ENCODE measurements at places on chromosomes 5 and 9. TPM values are rescaled to one million over a fixed set of nuclear protein-coding genes. Genes with fewer than 3 reads are reported as not detected.

Gene DCTN4
- total RNA-seq: 99.5 TPM

Gene EQTN
- 0.73 TPM for total RNA-seq

Gene OLFML2A
- 11.4 TPM for total RNA-seq

Gene PCDHB15
- 4.2 TPM for total RNA-seq

Gene ERCC6L2
- 69.9 TPM for total RNA-seq

Gene PCDHGA3
- 4.3 TPM for total RNA-seq

Gene BDP1
- 41.6 TPM for total RNA-seq

Gene F12
- total RNA-seq: 0.64 TPM

Gene RASGRF2
- total RNA-seq: 15.7 TPM

Gene ZMYND19
- total RNA-seq: 9.4 TPM

DNA sequence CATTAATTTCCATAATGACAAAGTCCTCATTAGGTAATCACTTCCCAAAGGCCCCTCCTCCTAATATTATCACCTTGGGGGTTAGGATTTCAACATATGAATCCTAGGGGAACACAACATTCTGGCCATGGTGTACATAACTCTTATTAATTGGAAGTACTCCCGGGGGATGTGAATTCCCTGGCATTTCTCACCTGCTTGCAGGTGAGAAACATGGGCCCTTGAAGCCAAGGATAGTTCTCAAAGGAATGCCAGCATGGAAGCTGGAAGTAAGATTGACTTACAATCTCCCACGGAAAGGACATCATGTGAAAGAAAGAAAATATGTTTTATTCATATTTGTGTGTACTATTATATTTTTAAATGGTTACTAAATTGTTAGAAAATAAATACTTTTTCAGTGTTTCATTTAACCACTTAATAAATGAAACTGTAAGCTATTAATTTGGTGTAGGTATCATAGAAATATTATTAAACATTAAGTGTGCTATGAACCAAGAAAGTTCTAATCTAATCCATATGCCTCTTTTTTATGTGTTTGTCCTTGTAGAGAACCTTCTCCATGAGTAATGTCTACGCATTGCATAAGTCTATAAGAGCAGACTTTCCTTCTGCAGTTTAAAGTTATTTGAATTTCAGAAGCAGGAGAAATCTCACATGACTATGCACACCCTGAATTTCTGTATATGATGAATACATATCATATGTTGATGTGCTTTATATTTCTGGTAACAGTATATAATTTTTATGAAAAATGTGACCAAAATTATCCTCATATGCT lies 59.4 kb downstream of the ANXA1 start:
- H3K36me3 ChIP-seq: no peaks in the 10 kb centered on the region
- H3K4me1 ChIP-seq: no peaks in the 10 kb centered on the region
- no peak overlapping the region for H3K27ac ChIP-seq
- DNase-seq: no peak
- no peaks in the 10 kb centered on the region for H3K27me3 ChIP-seq
- no peak overlapping the region for H3K4me3 ChIP-seq

- no peaks in the 10 kb centered on the region for H3K4me1 ChIP-seq
- no peak overlapping the region for H3K27ac ChIP-seq
- H3K27me3 ChIP-seq: no peaks in the 10 kb centered on the region
- H3K4me3 ChIP-seq: no peak overlapping the region
Observed at GRCh38 chr5:1464096-1464446, 18.8 kb upstream of the SLC6A3 start.

- no peak for DNase-seq
- H3K36me3 ChIP-seq: peaks cover 4% of the 10 kb centered on the region
- H3K27ac ChIP-seq: no peak overlapping the region
- no peaks in the 10 kb centered on the region for H3K4me1 ChIP-seq
- H3K4me3 ChIP-seq: no peak overlapping the region
Observed at GRCh38 chr5:160036243-160036642, 27.3 kb downstream of the TTC1 start.

DNA sequence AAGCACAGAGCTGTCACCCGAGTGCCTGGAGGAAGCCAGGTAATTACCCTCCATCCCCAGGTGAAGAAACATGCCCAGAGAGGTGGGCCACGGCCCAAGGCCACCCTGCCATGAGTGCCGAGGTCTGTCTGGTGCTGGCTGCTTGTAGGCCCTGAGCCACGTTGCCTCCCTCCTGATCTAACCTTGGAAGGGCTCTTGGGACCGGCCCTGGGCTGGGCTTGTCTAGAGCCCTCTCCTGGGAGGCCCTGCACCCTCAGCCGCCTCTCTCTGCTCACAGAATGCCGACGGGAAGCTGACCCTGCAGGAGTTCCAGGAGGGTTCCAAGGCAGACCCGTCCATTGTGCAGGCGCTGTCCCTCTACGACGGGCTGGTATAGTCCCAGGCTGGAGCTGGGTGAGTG lies 39.4 kb upstream of the HMCN2 start:
- H3K36me3 ChIP-seq: no peaks in the 10 kb centered on the region
- no peaks in the 10 kb centered on the region for H3K4me1 ChIP-seq
- no peak overlapping the region for H3K27ac ChIP-seq
- no peaks in the 10 kb centered on the region for H3K27me3 ChIP-seq
- no peak overlapping the region for H3K4me3 ChIP-seq
- DNase-seq: no peak

DNA sequence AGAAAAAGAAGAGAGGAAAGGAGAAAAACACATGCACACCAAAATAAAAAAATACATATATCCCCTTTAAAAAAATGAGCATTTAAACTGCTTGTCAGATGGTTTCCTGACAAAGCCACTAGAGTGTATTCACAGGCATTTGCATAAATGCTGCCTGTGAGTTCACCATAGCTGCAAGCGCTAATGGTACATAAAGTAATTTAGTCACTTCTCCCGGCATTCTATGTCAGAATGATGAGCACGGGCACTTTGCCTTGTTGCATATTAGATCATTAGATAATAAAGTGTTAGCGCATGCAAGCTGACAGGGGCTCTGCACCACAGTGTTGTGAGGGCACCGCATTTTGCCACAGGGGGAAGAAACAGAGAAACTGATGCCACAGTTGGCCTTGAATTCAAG lies 280.6 kb downstream of the EBF1 start:
- no peaks in the 10 kb centered on the region for H3K4me1 ChIP-seq
- H3K27ac ChIP-seq: no peak overlapping the region
- no peak overlapping the region for H3K4me3 ChIP-seq
- H3K27me3 ChIP-seq: no peaks in the 10 kb centered on the region
- H3K36me3 ChIP-seq: no peaks in the 10 kb centered on the region
- DNase-seq: no peak

GRCh38 chr9:72808446-72808768 lies 144.4 kb downstream of the ALDH1A1 start:
- H3K36me3 ChIP-seq: no peaks in the 10 kb centered on the region
- DNase-seq: no peak
- H3K4me1 ChIP-seq: no peaks in the 10 kb centered on the region
- no peak overlapping the region for H3K27ac ChIP-seq
- no peak overlapping the region for H3K4me3 ChIP-seq
- no peaks in the 10 kb centered on the region for H3K27me3 ChIP-seq

DNA sequence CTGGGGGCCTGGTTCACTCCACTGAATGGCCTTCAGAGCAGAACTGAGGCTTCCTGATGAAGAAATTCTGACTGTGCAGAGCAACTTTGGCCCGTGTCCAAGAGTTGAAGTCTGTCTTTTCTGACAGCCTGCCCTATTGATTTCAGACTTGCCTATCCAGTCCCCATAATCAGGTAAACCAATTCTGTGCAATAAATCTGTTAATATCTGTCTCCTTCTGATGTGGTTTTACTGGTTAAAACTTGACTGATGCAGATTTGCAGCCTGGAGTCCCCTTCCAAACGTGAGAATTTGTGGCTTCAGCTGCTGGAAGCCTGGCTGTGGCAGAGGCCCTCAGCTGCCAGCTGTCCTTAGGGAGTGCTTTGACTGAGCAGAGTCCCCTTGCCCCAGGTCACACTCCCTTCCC lies 283.9 kb upstream of the ANKRD55 start:
- no peak overlapping the region for H3K4me3 ChIP-seq
- no peaks in the 10 kb centered on the region for H3K4me1 ChIP-seq
- H3K27ac ChIP-seq: no peak overlapping the region
- no peak for DNase-seq

GRCh38 chr9:130912932-130913598 lies 16.5 kb upstream of the QRFP start:
- DNase-seq: no peak
- no peaks in the 10 kb centered on the region for H3K27me3 ChIP-seq
- peak overlapping the region; percentile 47 for H3K4me3 ChIP-seq
- H3K27ac ChIP-seq: no peak overlapping the region

- H3K4me3 ChIP-seq: no peak overlapping the region
- DNase-seq: no peak
- no peak overlapping the region for H3K27ac ChIP-seq
- no peaks in the 10 kb centered on the region for H3K27me3 ChIP-seq
Observed at GRCh38 chr5:157607371-157608161, 32.0 kb upstream of the ADAM19 start.

- no peak overlapping the region for H3K27ac ChIP-seq
- no peaks in the 10 kb centered on the region for H3K4me1 ChIP-seq
- H3K4me3 ChIP-seq: no peak overlapping the region
- no peaks in the 10 kb centered on the region for H3K36me3 ChIP-seq
Observed at GRCh38 chr5:112534611-112535255, 115.7 kb upstream of the EPB41L4A start.

DNA sequence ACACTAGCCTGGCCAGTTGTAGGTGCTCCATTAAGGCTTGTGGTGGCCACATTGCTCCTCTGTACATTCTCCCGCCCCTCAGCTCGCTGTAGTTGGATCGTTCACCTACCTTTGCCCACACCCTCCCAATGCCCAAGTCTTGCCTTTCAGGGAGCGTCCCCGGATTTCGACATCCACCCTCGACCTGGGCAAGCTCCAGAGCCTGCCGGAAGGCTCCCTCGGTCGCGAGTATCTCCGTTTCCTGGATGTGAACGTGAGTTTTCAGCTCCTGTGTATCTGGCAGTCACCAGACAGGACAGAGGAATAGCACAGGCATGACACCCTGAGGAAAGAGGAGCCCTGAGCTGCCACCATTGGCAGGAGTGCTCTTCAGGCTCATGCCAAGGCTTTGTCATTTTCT lies 3.0 kb downstream of the COQ4 start:
- no peak for DNase-seq
- H3K4me3 ChIP-seq: no peak overlapping the region
- no peaks in the 10 kb centered on the region for H3K27me3 ChIP-seq

GRCh38 chr5:34770486-34770885 lies 68.5 kb upstream of the TTC23L start:
- H3K4me3 ChIP-seq: no peak overlapping the region
- H3K27ac ChIP-seq: no peak overlapping the region
- no peak for DNase-seq
- H3K27me3 ChIP-seq: no peaks in the 10 kb centered on the region
- no peaks in the 10 kb centered on the region for H3K36me3 ChIP-seq
- no peaks in the 10 kb centered on the region for H3K4me1 ChIP-seq

GRCh38 chr5:140018096-140018481 lies 25.0 kb downstream of the NRG2 start:
- no peak overlapping the region for H3K4me3 ChIP-seq
- no peak overlapping the region for H3K27ac ChIP-seq
- no peaks in the 10 kb centered on the region for H3K36me3 ChIP-seq
- H3K4me1 ChIP-seq: no peaks in the 10 kb centered on the region

DNA sequence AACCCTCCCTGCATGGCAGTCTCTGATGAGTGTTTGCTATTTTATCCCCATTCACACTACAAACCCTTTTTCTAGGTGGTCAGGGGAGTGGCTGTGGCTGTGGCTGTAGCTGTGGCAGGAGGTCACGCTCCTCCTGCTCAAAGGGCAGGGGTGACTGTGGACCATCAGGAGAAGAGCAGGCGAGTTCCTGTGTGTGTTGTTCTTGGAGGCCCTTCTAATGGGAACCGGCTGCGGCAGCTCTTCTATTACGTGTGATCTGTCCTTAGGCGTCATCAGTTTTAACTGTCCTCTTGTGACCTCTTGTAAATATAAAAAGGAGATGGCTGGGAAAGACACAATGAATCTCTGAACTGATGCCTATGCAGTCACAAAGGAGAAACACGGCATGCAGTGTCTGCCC lies 65.1 kb downstream of the ANKH start:
- no peak overlapping the region for H3K4me3 ChIP-seq
- H3K27ac ChIP-seq: peak overlapping the region; percentile 34
- no peak for DNase-seq

- no peak overlapping the region for H3K4me3 ChIP-seq
- no peaks in the 10 kb centered on the region for H3K4me1 ChIP-seq
- no peaks in the 10 kb centered on the region for H3K36me3 ChIP-seq
- no peak for DNase-seq
Observed at GRCh38 chr5:53403758-53404157, 76.7 kb upstream of the FST start.

DNA sequence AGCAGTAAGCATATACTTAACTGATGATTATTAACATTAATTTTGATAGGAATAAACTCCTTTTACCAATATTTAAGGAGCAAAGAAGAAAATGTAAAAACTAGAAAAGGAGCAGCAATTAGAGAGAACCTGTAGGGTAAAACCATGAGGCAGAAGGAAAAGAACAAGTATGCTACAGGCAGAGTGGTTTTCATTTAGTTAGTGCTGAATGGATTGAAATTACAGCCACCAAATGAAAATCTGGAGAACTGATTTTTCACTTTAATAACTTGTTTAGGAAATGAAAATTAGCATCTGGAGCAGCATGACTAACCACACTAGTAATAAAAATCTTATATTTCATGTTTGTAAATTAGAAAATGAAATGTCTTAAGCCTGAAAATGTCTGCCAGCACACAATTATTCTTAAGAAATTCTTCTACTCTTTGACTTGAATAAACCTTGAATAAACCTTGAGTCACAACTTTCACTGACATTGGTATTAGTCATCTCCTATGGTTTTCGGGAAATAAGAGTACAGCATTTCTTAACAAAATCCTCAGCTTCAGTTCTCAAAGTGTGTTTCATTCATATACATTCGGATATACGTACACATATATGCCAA lies 1504.9 kb upstream of the C9orf72 start:
- no peaks in the 10 kb centered on the region for H3K27me3 ChIP-seq
- H3K27ac ChIP-seq: no peak overlapping the region
- no peaks in the 10 kb centered on the region for H3K36me3 ChIP-seq
- no peaks in the 10 kb centered on the region for H3K4me1 ChIP-seq
